Activated CD4-positive, alpha-beta T cell treated with anti-CD3 and anti-CD28 coated beads, Interleukin-2, amount 10 ng/mL, durations not matched to agents 7 days and 5 days (primary cell): ENCODE measurements at places on chromosomes 4 and X.

DNA sequence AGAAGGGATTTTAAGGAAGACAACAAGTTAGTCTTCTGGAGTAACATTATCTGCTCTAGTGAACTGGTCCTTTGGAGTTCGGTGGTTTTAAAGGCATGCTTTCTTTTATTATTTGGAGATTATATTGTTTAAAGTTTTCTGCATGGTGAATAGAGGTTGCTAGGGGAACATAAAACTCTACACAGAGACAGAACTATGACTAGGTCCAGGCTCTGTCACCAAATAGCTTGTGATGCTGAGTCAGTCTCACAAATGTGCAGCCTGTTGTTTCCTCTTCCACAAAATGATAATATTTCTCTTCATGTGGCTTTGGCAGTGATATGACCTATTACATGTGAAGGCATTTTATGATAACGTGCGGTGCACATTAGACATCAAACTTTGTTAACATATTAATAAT, 132.6 kb downstream of the PACRGL start:
- no peak for DNase-seq

DNA sequence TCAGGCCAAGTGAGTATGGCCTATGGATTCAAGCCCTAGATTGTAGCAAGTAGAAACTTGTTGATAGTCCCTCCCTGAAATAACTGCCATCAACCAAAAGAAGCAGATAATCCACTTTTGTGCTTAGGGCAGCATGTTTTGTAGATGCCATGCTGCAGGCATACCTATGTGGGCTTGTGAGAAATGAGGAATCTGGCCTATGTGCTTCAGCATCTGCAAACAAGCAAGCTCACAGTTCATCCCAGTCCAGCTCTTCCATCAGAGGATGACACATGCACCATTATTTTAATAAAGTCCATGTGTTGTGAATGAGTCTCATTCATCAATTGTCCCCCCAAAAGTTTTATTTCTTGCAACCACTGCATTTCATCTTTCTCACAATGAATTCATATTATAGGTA, 421.9 kb upstream of the DIPK2B start:
- DNase-seq = no peak

DNA sequence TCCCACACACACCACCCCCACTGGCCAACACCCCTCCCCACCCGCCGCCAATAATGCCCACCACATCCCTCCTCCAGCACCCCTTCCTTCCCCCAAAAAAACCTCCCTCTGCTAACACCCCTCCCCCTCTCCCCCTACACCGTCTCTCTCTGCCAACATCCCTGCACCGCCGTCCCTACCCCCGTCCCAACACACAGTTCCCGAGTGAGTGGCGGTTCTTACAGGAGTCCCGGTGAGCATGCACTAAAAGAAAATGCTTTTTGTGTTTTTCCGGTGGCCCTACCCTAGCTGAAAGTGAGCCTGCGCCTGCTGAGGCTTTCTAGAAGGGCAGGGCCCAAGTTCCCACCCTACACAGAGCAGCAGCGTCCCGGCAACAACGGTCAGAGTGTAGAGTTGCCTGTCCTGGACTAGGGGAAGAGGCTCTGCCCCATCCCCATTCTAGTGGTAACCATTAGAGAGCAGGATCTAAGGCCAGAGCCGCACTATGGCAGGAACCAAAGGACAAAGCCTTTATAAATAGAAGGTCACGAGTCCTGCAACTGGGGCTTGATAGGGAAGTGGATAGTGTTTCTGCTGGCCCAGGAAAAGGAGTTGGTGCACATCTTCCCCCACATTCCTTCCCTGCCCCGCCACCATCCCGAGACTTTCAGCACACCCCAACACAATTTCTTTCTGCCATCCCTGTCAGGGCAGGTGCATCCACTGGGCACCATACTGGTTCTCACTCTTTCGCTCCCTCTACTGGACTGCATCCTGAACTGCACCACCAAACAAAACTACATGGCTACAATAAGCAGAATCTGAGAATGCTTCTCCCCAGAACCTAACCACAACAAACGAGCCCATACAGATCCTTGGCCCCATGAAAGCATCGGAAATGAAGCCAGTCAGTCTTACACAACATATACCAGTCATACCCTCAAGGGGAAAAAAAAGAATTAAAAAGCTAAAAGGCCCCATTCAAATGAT, 78.1 kb upstream of the PAGE3 start:
- DNase-seq = peak; percentile 62

- peak; percentile 9 for DNase-seq
These were observed 1069.5 kb downstream of the FAM133A start for GRCh38 chrX:94743478-94743877.

DNA sequence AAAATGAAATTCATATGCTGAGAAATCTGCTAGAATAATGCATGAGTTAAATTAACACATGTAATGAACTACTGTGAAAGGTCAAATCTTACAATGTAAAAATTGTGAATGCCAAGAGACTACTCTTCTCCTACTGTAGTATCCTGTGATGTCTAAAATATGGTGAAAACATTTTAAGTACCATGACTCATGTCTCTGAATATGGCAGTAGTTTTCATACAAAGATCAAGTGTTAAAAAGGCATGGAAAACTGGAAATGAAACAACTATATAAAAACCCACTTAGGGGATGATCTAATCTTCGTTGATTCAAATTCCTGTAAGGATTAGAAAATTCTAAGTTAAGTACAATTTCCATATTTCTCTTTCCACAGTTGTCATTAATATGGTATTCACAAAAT, 221.3 kb downstream of the PPP3CA start:
- no peak for DNase-seq

- DNase-seq = no peak
These were observed 1818.5 kb upstream of the ADGRL3 start for GRCh38 chr4:59381591-59381990.

- DNase-seq = no peak
These were observed 90.2 kb downstream of the CBR4 start for GRCh38 chr4:168919706-168920324.

DNA sequence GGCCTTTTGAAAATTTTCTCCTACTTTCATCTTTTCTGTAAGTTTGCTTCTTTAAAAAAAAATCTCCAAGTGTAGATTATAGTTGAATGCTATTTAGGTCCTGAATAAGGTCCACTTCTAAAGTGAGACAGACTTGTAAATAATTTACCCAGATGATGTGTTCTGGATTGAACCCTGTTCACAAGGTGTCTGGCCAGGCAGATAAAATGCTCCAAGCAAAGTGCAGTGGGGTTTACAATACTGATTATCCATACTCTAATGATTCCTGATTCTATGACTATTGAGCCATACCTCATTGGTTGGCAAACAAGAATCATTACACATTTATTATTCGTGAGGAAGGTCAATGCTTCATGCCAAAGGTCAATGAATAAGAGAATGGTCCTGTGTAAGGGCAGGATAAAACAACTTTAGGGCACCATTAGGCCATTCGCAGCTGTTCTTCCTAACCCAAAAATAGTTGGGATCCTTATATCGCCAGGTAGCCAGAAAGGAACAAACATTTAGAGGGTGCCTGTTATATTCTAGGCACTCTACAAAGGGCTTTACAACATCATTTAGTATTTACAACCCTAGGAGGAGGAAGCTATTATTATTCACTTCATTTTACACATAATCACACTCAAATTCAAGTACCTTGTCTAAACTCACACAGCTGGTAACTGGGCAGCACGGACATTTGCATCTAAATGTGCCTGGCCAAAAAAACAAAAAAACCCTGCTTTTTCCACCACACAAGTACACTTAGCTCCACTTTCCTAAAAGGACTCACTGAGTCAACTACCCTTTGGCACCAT, 18.6 kb upstream of the SAT1 start:
- no peak for DNase-seq

DNA sequence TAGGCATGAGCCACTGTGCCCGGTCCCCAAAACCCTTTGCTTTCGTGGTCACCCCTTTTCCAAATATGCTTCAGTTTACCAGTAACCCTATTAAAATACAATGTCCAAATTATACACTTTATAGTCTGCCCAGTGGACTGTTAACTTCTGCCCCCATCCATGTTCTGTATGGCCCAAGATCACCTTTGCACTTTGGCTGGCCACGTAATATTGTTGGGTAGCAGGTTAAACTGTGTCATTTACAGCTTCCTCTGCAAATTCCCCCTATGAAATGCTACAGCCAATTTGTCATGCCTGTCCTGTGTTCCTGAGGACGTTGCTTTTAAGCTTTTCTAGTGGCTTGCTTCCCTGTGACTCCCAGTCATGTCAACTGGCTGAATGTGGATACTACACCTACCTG, 101.1 kb upstream of the IL13RA1 start:
- DNase-seq = no peak

GRCh38 chr4:8428288-8429097, 12.0 kb downstream of the ACOX3 start:
- DNase-seq = peak; percentile 86

- no peak for DNase-seq
These were observed 478.2 kb downstream of the IL1RAPL1 start for GRCh38 chrX:29065477-29065876.

DNA sequence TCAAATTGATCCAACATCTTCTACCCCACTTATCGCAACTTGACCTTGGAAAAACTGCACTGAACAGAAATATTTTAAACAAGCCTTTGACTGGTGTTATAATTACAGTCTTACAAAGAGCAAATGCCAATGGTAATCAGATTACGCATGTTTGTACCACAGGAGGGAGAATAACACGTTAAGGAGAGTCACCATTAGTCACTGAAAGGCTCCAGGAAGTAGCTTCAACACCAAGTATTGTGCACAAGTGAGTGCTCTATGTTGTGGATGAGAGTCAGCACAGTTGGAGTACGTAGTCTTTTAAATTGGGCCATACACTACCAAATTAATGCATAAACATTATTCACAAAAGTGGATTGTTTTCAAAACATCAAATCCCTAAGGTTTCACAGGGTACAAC, 1081.5 kb upstream of the TENM3 start:
- DNase-seq = no peak
